ENCODE measurements at places on chromosomes 16 and 17.

DNA sequence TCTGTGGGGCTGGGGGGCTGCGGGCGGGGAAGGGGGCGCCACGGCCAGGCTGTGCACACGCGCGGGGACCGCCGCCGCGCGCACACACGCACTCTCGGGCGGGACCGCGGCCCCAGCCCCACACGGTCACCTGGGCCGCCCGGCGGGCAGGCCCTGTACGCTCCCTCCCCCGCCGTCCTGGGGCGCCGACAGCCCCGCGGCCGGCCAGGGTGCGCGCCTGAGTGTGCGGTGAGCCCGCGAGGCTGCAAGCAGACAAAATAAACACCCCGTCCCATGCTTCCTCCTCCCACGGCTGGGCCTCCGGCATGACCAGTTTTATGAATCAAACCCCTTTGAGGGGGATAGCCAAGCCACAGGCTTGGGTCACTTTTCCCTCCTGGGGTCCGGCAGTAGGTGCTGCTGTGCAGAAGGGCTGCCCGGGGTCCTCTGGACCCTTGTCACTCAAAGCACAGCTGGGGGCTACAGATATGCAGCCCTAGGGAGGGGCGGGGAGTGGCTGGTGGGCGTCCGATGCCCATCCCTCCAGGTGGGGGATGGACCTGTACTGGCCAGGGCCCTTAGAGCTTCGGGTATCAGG is 441 bp downstream of the VASN start:
- no peak for DNase-seq

GRCh38 chr17:10171581-10171981 is 26.8 kb downstream of the GAS7 start:
- DNase-seq: no peak

- no peak for DNase-seq
Observed at GRCh38 chr17:68749349-68750207, 148.4 kb upstream of the FAM20A start.

- no peak for DNase-seq
Observed at GRCh38 chr17:2188971-2189630, 114.5 kb downstream of the SMG6 start.

GRCh38 chr17:66573078-66573477 is 261.8 kb upstream of the CACNG5 start:
- no peak for DNase-seq

All from fibroblast of skin of left biceps (primary cell).